Thyroid gland (tissue), 4 donors: ENCODE measurements at places on chromosomes 7 and 10.

GRCh38 chr7:54843841-54844355 is 84.9 kb upstream of the SEC61G start:
- DNase-seq: no peak

- no peak for DNase-seq
These were observed 236.5 kb downstream of the RELN start for GRCh38 chr7:103752995-103753394.

- no peak for DNase-seq
These were observed 51.8 kb downstream of the TACC2 start for GRCh38 chr10:122040786-122041185.

DNA sequence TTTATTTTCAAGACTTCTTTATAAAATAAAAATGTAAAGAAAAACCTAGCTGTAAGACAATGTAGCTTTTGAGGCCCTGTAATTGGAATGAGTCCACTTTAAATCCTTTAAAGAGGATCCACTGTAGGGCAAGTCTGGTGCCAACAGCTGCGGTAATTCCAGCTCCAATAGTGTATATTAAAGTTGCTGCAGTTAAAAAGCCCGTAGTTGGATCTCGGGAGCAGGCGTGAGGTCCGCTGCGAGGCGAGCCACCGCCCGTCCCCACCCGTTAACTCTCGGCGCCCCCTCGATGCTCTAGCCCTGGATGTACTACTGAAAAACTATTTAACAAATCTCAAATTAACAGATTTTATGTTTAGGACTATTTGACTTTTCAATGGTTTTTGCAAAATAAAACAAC is 414.7 kb upstream of the SEMA3C start:
- DNase-seq: no peak

- no peak for DNase-seq
These were observed 85.4 kb downstream of the ICA1 start for GRCh38 chr7:8176370-8177081.

DNA sequence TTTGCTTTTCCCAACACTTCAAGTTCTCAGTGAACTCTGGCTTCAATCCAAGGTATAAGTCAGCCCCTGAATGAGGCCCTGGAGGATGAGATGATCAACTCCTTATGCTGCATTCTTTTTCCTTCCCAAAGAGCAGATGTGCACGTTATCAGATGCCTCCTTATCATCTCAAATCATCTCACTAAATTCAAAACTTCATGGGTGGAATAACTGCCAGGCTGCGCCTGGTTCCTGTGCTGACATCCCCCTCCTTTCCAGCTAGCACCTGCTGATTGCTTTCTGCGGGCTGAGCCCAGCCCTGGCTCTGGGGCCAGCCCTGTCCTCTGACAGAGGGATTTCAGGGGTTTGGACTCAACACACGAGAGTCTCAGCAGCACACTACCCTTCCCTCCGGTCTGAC is 44.9 kb downstream of the TLL2 start:
- no peak for DNase-seq
